ENCODE measurements at places on chromosomes 1 and 21.

GRCh38 chr1:89171067-89171438 lies 4.8 kb downstream of the GBP7 start:
- DNase-seq, result no peak

DNA sequence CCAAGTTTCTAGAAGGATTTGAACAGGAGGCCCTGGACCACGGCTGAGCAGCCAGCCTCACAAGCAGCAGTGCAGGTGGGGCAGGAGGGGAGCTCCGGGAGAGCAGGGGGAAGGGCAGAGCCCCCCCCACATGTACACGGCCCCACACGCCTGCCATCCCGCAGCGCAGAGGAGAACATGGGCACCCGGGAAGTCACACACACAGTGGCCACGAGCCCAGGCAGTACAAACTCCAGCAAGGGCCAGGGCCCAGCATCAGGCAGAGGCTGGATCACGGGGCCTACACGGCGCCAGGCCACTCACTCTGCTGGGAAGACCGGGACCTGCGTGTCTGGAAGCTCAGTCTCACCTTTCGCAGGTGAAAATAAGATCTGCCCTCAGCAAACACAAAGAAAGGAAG lies 5.2 kb downstream of the SUMO3 start:
- no peak for DNase-seq

DNA sequence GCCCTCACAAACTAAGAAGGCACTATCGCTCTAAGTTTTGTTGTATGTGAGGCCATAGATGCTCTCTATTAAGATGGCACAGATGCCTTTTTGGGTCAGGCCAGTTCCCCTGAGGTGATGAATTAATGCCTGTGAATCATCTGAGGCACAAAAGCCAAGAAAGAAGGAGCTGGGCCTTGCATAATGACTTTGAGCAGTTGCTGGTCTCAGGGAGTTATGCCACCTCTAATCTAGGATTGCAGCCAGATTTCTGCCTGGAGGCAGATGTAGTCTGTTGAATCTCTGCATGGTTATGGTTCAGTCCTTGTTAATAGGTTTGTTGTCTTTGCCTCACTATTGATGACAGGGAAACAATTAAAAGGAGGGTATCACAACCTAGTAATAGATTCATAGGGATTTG lies 168.1 kb upstream of the CHRM3 start:
- DNase-seq, result no peak

GRCh38 chr1:183272390-183272848 lies 86.4 kb downstream of the LAMC2 start:
- peak; percentile 89 for DNase-seq

DNA sequence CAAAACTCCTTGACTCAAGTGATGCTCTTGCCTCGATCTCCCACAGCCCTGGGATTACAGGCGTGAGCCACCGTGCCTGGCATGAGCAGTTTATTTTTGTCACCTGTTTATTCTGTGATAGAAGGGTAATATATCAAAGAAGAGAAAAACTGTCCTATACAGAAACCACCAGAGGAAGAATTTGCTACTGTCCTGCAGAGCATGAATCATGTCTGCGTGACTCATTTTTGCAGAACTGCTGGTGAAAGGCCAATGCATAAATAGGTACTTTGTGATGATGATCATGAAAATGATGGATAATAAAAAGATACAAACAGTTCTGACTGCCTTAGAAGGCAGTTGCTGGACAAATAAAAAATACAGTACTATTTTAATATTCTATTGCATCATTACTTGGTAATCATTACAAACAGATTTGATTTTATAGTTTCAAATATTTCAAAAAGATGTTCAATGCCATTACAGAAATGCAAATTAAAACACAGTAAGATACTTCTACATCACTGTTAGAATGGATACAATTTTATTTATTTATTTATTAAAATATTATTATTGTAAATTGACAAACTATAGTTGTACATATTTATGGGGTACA lies 26.5 kb downstream of the RIPPLY3 start:
- peak; percentile 50 for DNase-seq

GRCh38 chr1:5161372-5161771 lies 507.0 kb downstream of the AJAP1 start:
- no peak for DNase-seq

- DNase-seq, result no peak
Measured at GRCh38 chr1:53270107-53270506, 31.8 kb upstream of the MAGOH start.

GRCh38 chr21:39715804-39716397 lies 29.1 kb upstream of the IGSF5 start:
- DNase-seq, result peak; percentile 16

DNA sequence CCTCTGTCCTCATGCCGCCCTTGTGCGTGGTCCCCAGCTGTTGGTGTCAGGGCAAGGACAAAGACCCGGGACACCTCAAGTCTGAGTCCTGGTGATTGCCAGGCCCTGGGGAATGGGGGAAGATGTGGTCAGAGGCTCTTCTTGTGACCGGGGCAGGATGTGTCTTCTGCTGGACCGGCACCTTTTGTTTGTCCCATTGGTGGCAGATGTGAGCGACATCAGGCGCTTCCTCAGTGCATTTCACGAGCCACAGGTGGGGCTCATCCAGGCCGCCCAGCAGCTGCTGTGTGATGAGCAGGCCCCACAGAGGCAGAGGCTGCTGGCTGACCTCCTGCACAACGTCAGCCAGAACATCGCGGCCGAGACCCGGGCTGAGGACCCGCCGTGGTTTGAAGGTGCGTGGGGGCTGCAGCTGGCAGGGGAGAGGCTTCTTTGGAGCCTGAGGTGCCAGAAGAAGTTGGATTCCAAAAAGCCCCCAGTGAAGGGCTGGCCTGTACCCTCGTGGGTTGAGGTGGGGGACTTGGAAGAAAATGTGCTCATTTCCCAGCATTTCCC lies 8.4 kb downstream of the DFFB start:
- no peak for DNase-seq

GRCh38 chr1:85611856-85612255 lies 31.3 kb downstream of the CCN1 start:
- DNase-seq, result peak; percentile 85
